Chondrocyte (in vitro differentiated cells): ENCODE measurements at places on chromosomes 3 and 15. TPM values are rescaled to one million over a fixed set of nuclear protein-coding genes. Genes with fewer than 3 reads are reported as not detected.
A peak's percentile ranks its signal among the peaks of the same experiment; 100 is the strongest.

DNA sequence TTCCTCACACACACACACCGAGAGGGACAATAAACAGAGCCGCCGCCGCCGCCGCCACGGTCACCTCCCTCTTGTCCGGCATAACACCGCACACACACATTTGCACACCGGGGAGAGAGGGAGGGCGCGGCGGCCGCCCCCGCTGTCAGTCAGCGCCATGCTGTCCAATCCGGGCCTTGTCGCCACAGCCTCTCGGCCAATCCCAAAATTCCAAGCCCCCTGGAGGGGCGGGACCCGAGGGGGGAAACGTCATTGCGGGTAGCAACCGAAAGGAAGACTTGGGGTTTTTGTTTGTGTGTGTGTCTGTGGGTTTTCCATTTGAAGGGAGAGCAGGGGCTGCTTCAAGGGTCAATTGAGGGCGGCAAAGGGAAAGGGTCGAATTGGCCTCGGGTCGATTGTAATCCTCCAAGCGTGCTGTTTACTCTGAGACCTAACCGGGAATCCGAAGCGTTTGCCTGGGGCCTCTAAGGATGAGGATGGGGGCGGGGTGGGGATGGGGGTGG, at the start of gene TOP2B:
TOP2B (minus strand) TSS at position 96 of the 503 bp plus-strand sequence. CDS start 610 bp downstream, outside the sequence.
- peak within 1 kb of the TSS; percentile 99 for H3K27ac ChIP-seq
- H3K36me3 ChIP-seq: no peaks in the 10 kb centered on the region
- peak within 1 kb of the TSS; percentile 96 for H3K4me3 ChIP-seq

SH2D7 gene
- total RNA-seq: not detected in 3 replicates

MYRIP gene
- 0.12 to 0.39 TPM in 2 of 3 replicates, not detected in the other for total RNA-seq

- no peak for DNase-seq
- H3K4me3 ChIP-seq: no peak overlapping the region
- H3K4me1 ChIP-seq: peaks cover 2% of the 10 kb centered on the region
- H3K27ac ChIP-seq: no peak overlapping the region
- H3K36me3 ChIP-seq: no peaks in the 10 kb centered on the region
- H3K27me3 ChIP-seq: peaks cover 6% of the 10 kb centered on the region
Measured at GRCh38 chr3:21618695-21619094, 132.3 kb downstream of the ZNF385D start.
